ENCODE measurements at places on chromosomes 1 and 21.

DNA sequence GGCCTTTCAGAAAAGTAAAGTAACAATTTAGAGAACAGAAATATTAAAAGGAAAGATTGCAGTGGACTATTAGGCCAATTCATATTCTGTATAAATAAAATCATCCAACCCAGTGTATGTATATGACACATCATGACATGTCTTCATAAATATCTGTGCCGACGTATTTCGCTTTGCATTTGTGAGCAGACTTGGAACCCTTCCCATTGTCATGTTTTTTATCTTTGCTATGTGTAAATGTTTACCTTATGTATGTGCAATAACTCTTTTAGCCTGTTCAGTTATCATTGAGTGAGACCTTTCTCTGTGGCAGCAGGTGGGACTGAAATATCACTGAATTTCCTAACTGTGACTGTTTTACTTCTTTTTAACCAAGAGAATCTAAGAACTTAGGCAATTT, 58.0 kb upstream of the FAM3B start:
- no peak for DNase-seq

DNA sequence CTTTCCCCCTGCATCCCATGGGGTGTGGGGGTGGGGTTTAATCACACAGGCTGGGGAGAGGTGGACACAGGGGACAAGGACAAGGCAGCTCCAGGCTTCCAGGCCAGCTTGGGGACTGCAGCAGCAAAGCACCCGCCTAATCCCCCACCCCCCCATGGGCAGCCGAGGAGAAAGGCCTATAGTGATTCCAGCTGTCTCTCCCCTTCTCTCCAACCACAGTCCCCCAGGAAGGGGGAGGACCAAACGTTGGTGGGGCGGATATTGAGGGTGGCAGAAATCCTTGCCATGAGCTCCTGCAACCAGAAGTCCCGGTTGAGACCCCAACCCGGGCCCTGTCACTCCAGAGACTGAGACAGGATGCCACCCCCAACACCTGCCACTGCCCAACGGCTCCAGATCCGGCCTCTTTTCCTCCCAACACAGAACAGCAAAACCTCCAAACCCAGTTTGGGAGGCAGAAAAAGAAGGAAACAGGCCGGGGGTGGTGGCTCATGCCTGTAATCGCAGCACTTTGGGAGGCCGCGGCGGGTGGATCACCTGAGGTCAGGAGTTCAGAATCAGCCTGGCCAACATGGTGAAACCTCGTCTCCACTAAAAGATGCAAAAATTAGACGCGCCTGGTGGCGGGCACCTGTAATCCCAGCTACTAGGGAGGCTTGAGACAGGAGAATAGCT, 1.7 kb downstream of the EPHA2 start:
- no peak for DNase-seq

GRCh38 chr1:109213824-109214693, at the start of gene SARS1:
Gene SARS1, plus strand, starts transcription at chr1:109213918. Its CDS starts 75 bp downstream, at chr1:109213993.
- peak; percentile 87 for DNase-seq

DNA sequence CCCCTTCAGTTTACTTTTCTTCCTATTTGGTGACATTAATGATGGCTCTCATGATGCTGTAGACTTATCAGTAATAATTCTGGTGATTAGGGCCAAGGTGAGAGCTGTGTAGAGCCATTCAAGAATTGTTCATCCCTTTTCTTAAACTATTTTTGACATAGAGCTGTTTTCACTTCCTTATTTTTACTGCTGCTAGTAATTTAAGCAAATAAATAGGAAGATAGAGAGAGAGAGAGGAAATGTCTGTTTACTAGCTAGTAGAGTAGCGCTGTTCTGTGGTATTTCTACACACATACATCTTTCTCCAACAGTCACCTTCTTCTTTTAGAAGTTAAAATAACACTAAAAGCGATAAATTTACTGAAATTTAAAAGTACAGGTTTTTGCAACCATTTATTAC, 678.0 kb upstream of the ZP4 start:
- no peak for DNase-seq

- DNase-seq = no peak
These were observed 740.6 kb downstream of the KCNT2 start for GRCh38 chr1:195867638-195868037.

GRCh38 chr1:7218210-7218832, 433.1 kb downstream of the CAMTA1 start:
- DNase-seq = peak; percentile 56

DNA sequence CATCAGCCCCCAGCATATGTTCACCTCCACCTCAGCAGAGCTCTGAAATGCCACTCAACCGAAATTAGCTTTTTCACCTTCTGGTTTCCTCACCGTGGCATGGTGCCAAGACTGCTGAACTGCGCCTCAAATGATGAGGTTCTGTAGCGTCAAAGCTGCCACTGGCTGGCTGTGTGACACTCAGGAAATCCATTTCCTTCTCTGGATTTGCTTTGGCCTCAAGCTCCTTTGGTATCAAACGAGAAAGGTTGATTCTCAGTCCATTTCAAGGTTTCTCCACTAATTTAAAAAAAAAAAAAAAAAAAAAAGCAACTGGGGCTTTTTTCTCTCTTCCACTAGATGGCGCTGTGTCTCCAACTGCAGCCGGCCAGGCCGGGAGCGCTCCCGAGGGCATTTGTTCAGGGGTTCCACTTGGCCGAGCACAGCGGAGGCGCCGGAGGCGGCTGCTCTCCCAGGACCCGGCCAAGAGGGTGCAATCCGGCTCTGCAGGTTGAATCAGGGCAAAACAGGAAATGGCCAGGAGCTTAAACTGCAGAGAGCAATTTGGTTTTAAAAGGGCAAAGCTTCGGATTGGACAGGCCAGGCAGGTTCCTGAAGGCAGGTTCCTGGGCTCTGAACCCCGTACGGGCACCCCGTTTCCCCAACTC, 26.5 kb upstream of the PLA2G2C start:
- peak; percentile 85 for DNase-seq

DNA sequence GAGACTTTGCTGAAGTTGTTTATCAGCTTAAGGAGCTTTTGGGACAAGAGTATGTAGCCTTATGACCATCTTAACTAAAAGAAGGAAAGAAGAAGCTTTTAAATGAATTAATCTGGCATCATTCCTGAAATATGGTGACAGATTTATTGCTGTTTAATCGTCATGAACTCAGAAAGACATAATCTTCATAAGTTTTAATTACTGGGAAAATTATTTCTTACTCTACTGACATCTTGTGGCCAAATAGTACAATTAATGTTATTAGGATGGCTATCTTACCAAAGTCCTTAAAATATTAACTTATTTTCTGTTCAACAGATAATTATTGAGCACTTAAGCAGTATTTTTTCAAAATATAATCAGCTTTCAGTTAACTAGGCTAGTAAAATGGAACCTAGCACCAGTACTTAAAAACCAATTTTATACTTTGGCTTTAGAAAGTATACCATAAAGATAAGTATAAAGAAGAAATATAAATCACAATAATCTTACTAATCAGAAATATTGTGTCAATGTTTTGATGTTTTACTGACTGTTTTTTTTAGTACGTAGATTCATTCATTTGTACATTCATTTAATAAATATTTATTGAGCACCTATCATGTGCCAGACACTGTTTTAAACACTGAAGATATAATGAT, 34.7 kb upstream of the GPR25 start:
- DNase-seq = no peak

GRCh38 chr1:74429580-74429979, 82.8 kb downstream of the LRRC53 start:
- DNase-seq = no peak

DNA sequence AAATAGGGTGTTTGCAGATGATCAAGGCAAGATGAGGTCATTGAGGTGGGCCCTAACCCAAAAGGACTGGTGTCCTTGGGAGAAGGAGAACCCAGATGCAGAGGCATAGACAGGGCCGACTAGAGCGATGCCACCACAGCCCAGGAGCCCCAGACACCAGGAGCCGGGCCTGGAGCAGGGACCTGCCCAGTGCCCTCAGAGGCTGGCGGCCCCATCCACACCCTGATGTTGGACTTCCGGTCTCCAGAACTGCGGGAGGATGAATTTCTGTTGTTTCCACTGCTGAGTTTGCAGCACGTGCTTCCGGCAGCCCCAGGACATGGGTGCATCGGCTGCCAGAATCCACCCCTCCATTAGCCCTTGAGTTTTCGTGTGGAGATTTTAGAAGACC, 7.2 kb upstream of the ACTRT2 start:
- no peak for DNase-seq

Data from T47D (cell line).